Activated CD4-positive, alpha-beta T cell treated with anti-CD3 and anti-CD28 coated beads, Interleukin-2, amount 10 ng/mL, durations not matched to agents 24 days and 14 days (primary cell): ENCODE measurements at places on chromosomes 3 and 15. TPM values are rescaled to one million over a fixed set of nuclear protein-coding genes. Genes with fewer than 3 reads are reported as not detected.

- DNase-seq, result no peak
These were observed 403.2 kb downstream of the PTPRG start for GRCh38 chr3:61964566-61964965.

DNA sequence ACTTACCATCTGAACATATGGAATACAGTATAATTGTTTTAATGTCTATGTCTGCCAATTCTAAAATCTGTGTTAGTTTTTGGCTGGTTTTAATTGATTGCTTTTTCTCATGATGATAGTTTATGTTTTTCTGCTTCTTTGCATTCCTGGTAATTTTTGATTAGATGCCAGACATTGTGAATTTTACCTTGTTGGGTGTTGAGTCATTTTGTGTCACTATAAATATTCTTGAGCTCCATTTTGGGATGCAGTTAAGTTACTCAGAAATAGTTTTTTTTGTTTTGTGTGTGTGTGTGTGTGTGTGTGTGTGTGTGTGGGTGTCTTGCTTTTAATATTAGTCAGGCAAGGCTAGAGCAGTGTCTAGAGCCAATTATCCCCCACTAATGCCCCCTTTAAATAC, 818.8 kb upstream of the NR2F2 start:
- DNase-seq, result no peak

DNA sequence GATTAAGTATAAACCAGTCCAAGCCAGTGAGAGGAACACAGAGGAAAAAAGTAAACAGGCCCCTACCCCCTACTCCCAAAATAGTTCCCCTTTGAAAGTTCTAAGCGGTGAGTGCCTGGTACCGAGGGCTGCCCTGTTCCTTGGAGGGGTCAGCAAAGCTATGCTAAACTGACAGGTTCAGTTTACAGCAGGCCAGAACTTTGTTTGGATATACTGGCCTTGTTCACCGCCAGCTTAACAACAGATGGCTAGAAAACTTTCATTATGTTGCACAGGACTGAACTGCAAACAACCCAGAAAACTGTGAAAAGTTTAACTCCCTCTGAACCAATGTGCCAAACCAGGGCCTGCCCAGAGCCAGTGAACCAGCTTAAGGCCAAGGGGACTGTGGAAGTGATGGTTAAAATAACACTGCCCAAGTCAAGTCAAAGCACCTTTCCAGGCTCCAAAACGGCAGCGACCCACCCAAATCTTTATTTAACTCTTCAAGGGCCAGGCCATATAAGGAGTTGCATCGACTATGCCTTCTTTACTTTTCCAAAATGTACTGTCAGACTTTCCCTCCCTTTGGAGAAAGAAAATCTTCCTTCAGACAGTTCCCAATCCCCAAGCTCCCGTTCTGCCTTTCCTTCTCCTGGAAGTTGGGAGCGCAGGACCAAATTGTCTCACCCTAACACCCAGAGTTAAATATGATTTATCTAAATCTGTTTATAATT, 448.0 kb downstream of the FOXP1 start:
- DNase-seq, result no peak

- DNase-seq, result peak; percentile 69
These were observed 1.0 kb downstream of the EOMES start for GRCh38 chr3:27720899-27721716.

- DNase-seq, result no peak
These were observed 53.5 kb downstream of the TLE3 start for GRCh38 chr15:70044168-70044567.

GRCh38 chr3:59563966-59564365, 514.1 kb upstream of the CFAP20DC start:
- DNase-seq, result no peak

- no peak for DNase-seq
These were observed 145.0 kb downstream of the KCNH8 start for GRCh38 chr3:19293295-19293694.

DNAJB8 gene
- not detected in 2 replicates for total RNA-seq

DNA sequence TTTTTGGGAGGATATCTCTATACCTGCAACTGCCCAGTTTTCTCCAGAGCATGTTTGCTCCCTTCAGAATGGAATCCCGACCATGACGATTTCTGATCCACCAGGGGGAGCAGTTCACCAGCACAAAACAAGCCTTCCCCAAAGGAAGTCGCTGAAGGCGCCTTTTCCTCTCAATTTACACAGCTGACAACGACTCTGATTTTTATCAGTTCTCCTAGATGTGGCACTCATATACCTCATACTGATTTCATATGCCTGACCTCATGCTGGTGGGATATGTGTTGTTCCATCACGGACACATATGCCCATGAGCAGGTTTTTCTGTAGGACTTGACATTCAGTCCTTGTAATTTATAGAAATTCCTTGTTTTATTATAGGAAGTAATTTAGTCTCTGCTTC, 1028.2 kb downstream of the MCTP2 start:
- peak; percentile 88 for DNase-seq

GREM1 gene
- not detected in 2 replicates for total RNA-seq

UBAP1L gene
- total RNA-seq, result 6.3 and 6.6 TPM in 2 replicates

GRCh38 chr3:126107957-126108675, 24.2 kb upstream of the SLC41A3 start:
- DNase-seq, result no peak

DNA sequence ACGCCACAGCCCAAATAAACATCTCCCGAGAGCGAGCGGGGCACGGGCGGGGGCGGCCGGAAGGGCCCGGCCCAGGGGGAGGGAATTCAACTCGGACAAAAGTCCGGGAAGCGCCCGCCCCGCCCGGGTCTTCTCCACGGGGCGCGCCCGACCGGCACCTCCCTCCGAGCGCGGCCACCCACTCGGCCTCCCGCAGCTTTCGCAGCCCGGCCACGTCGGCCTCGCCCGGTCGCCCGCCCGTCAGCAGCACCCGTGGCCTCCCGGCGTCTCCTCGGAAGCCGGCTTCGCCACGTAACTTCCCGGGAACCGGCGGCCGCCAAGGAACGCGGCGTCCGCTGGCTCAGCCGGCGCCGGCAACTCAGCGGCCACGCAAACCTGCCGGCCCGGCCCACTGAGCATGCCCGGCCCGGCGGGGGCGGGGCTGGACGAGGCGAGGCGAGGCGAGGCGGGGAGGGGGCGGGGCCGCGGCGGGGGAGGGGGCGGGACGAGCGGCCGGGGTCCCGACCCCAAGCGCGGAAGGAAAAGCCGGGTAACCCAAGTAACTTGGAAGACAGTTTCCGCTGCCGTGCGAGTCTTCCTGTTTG, at the start of gene TJP1:
TSS of gene TJP1 (minus strand) at position 369 of the 584 bp plus-strand sequence. CDS start 440 bp downstream, outside the sequence.
- DNase-seq, result no peak

- no peak for DNase-seq
These were observed 20.3 kb upstream of the CCNL1 start for GRCh38 chr3:157180262-157180661.

CLDN11 gene
- total RNA-seq, result not detected in 2 replicates

GRCh38 chr3:14441920-14442300, 39.5 kb downstream of the SLC6A6 start:
- no peak for DNase-seq

POMGNT2 gene
- total RNA-seq, result 8.3 and 8.8 TPM in 2 replicates

- DNase-seq, result no peak
These were observed 10.8 kb upstream of the ANPEP start for GRCh38 chr15:89825271-89825940.

GRCh38 chr3:183962807-183963206, 54.9 kb downstream of the ABCC5 start:
- no peak for DNase-seq

DNA sequence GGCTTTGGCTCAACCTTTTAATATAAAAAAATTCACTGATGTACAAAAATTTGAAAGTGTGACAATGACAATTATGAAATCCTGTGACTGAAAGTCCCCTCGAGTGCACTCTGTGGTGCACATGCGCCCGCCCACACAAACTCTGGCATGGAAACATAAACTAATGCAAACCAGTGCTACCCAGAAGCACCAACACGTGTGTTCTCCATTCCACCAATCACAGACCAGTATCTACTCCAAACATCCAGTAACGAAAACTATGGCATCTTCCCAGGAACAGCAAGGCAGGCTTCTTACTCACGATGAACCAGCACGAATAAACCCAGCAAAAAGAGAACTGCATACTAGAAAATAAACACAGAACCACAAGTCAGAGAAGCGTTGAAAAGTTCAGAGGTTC, 11.7 kb upstream of the NMB start:
- no peak for DNase-seq

GRCh38 chr3:107347751-107348150, 29.5 kb upstream of the CCDC54 start:
- DNase-seq, result no peak

DNA sequence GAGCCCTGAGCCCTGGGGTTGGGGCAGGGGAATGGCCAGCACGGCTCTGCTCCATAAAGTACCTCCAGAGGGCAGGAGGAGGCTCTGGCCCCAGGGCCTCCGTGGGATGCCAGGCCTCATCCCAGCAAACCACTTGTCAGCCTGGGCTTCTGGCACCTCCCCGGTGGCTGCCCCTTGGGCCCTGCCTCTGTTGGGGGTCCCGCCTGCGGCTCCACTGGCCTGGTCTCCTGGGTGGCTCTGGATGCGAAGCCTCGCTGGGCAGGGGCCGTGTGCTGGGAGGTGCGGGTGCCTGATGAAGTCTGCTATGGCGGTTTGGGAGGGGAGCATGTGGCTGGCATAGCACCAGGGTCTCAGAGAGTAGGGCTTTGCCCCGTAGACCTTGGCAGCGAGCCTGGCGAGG, 37.6 kb downstream of the PLXNA1 start:
- no peak for DNase-seq

GOLGA8S gene
- 0.07 TPM in 2 replicates for total RNA-seq

SLC22A14 gene
- total RNA-seq, result not detected in 2 replicates

FAM227B gene
- total RNA-seq, result 2.1 and 2.7 TPM in 2 replicates

DNA sequence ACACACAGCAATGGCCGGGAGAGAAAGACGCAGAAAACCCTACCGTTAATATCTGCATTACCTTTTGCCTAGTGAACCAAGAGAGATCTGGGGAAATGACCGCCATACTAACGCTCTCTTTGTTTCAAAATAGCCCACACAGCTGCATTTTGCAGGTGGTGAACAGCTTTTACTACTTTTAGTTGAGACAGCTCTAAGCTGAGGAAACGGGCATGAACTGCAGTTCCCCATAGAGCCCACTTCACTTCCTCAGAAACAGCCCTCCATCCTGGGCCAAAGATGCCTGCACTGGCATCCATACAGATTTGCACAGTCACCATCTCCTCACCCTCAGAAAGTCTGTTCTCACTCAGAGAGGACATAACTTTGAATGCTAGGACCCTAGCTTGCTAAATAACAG, 45.0 kb downstream of the ZNF860 start:
- DNase-seq, result no peak

DNA sequence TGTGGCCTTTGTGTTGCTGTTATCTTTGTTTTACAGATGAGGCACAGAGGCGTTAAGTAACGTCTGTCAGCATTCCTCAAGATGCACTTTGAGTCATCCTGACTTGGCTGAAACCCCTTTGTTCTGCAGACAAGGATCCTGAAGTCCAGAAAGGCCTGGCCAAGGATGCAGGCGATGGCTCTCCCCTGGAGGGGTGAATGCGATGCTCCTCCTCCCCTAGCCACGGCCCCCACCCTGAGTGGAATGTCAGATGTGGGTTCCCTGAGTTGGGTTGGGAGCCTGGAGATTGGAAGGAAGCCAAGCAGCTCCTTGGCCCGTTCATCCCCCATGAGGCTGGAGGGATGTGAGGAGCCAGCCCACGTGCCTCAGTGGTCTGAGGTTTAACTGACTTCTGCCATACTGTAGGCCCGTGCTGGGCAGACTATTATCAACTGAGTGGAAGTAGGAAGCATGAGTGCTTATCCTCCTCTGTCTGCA, 43.3 kb downstream of the POMGNT2 start:
- DNase-seq, result peak; percentile 43

DNA sequence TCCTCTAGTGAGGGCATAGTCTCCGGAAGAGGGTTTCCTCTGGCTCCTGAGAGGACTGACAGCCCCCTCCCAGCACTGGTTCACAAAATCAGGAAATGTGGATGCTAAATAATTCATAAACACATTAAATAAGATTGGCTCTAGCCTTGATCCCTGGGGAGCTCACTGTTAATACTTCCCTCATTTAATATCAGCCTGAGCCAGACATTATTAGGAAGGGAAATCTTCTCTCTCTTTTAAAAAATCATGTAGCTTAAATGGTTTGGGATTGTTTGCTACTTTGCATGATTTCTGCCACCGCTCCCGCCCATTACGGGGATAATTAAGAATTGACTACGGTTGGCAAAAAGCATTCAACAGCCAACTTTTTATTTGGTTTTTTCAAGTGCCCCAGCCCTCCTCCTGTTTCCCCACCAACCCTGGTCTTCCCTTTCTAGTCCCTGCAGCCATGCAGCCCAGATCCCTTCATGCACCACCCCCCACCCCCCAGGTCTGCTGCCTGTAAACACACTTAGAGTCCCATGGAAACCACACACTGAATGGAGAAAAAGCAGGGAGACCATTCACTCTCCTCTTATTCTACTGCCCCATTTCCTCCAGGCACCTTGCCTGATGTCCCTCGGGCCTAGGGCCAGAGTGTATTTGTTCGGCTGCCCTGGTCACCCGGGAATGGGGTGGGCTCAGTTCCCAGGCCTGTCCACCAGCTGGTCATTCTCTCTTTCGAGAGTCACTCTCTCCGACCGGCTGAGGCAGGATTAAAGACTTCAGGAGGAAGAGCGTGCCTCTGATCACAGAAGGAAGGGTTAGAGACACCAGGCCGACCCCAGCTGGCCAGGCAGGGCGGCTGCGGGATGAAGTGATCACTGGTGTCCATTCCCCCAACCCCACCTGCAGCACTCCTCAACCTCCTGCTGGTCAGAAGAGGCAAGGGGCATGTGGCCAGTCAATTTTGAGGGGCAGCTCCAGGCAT, 45.1 kb downstream of the SEMA5B start:
- no peak for DNase-seq
